ENCODE measurements at places on chromosomes 4 and X.

- DNase-seq, result no peak
Measured at GRCh38 chr4:147779451-147779850, 47.6 kb downstream of the ARHGAP10 start.

DNA sequence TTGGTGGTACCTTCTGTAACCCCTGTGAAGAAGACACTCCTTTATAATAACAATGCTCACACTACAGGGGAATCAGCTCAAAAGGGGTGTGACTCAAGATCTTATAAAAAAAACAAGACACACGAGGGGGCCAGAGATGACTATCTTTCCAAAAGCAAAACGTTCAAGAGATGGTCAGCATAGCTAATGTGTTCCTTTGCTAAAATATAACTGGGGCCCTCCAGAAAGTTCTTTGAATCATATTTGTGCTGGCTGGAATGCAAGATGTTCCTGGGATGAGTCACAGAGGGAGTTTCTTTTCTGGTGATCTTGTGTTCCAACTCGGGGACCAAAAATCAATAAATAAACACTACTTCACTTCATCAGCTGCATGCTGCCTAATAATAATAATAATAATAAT lies 46.5 kb downstream of the RAI2 start:
- DNase-seq, result no peak

GRCh38 chr4:66555301-66555700 lies 885.0 kb upstream of the EPHA5 start:
- no peak for DNase-seq

GRCh38 chrX:73337366-73337765 lies 109.5 kb upstream of the CDX4 start:
- no peak for DNase-seq

- DNase-seq, result no peak
Measured at GRCh38 chrX:84153538-84153937, 34.5 kb downstream of the RPS6KA6 start.

- no peak for DNase-seq
Measured at GRCh38 chrX:120612086-120612485, 8.2 kb downstream of the MCTS1 start.

DNA sequence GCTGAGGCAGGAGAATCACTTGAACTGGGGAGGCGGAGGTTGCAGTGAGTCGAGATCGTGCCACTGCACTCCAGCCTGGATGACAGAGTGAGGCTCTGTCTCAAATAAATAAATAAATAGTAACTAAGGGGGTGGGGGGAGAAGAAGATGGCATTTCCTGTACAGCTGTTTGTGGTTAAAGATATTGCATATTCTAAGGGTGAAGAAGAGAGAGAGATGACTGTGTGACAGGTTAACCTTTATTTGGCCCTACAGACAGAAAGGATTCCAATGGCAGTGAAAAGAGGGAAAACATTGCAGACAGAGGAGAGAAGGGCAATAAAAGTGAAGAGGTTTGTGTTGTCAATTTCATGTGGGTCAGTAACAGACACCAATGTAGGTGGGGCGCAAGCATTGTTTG lies 9.4 kb downstream of the TASL start:
- DNase-seq, result no peak

DNA sequence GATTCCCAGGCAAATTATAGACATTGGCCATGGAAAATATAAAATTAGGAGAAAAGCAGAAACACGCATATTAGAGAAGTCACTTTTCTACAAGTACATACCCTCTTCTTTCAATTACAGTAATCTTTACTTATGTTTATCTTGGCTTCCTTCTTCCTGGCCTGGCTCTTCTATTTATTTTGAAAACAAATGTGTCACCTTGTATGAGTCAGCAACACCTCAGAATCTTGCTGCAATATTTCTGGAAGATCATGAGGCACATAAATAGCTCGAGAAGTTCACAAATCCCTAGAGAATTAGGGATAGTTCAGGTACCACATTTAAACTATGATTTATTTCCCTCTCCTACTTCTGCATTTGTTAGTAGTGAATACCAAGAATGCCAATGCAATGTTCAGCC lies 124.6 kb downstream of the ANOS1 start:
- no peak for DNase-seq

GRCh38 chr4:25658777-25659176 lies 3.1 kb downstream of the SLC34A2 start:
- no peak for DNase-seq

GRCh38 chr4:86497980-86498862 lies 95.9 kb upstream of the PTPN13 start:
- no peak for DNase-seq

DNA sequence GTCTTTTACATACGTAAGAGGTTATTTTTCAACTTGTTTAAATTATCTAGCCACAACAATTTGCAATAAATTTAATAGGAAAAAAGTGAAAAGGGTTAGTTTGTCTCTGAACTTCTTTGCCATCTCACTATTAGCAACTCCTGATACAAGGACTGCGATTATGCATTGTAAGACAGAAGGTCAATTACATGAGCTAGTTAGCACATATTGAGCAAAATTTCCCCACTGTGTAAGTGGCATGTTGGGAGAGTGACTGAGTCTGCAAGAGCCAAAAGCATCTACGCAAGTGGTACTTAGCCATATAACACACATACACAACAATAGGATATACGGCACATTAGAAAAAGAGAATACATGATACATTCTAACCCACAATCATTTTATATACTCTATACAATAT lies 927.2 kb downstream of the STPG2 start:
- DNase-seq, result no peak

- DNase-seq, result no peak
Measured at GRCh38 chrX:13855689-13856450, 39.0 kb upstream of the GPM6B start.

- DNase-seq, result no peak
Measured at GRCh38 chr4:164847967-164848649, 28.9 kb upstream of the APELA start.

All from stimulated activated CD4-positive, alpha-beta T cell treated with anti-CD3 and anti-CD28 coated beads, Interleukin-12 subunit alpha, Interleukin-12 subunit beta, amount 100 ng/mL, for 4 hours (primary cell).